Aorta (tissue), 5 donors: ENCODE measurements at places on chromosomes 11 and 22. TPM values are rescaled to one million over a fixed set of nuclear protein-coding genes. Genes with fewer than 3 reads are reported as not detected.

Gene KRTAP5-2
- not detected for total RNA-seq

- no peaks in the 10 kb centered on the region for H3K27me3 ChIP-seq
- peak; percentile 96 for DNase-seq
- no peaks in the 10 kb centered on the region for H3K36me3 ChIP-seq
- no peaks in the 10 kb centered on the region for H3K4me1 ChIP-seq
Measured at GRCh38 chr22:44363013-44363979, 50.5 kb upstream of the SHISAL1 start.

GRCh38 chr11:103709371-103709770 is 327.1 kb upstream of the DDI1 start:
- H3K4me1 ChIP-seq = no peaks in the 10 kb centered on the region
- no peak for DNase-seq
- no peaks in the 10 kb centered on the region for H3K36me3 ChIP-seq
- H3K27ac ChIP-seq = no peak overlapping the region

GRCh38 chr11:71472357-71472885 is 19.4 kb downstream of the NADSYN1 start:
- H3K36me3 ChIP-seq = no peaks in the 10 kb centered on the region
- peak; percentile 34 for DNase-seq
- H3K4me3 ChIP-seq = no peak overlapping the region
- H3K4me1 ChIP-seq = no peaks in the 10 kb centered on the region
